ENCODE measurements at places on chromosomes 1 and 21.

- no peak for ATAC-seq
These were observed 200.0 kb downstream of the SLC45A1 start for GRCh38 chr1:8517661-8518489.

DNA sequence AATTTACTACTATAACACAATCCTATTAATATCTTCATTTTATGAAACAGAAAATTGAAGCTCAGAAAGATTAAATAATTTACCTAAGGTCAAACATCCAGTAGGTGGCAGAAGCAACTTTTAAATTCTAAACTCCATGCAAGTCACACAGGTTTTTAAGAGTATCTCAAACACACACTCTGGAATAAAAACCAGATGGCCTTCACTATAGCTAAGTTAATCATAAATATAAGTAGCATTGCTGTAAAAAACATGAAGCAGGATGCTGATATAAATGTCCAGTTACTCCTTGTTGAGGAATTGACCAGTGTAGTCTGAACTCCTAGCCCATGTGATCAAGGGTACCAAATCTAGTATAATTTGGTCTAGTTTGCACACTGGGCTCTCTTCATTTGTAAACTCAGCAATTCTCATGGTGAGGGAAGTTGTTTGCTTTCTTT is 9.4 kb upstream of the FMO3 start:
- ATAC-seq: peak; percentile 36

DNA sequence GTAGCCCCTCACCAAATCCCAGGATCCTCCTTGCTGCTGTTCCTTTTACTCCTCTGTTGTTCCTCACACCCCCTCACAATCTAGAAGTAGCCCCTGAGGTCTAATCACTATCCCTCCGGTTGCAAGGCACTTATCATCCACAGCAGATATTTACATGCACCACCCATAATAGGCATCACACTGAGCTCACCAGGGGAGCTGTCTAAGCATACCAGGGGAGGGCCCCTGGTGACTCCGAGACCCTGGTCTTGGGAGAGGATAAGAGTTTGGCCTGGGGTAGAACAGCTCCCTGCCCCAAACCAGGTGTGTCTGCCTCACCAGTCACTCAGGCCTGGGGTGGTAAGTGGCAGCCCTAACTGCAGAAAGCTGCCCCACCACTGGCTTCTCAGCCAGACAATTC is 37.3 kb upstream of the ZC3H12A start:
- ATAC-seq: no peak

GRCh38 chr1:47547753-47548573 is 110.1 kb downstream of the FOXD2 start:
- no peak for ATAC-seq

GRCh38 chr1:14183329-14183728 is 415.2 kb upstream of the KAZN start:
- ATAC-seq: no peak

DNA sequence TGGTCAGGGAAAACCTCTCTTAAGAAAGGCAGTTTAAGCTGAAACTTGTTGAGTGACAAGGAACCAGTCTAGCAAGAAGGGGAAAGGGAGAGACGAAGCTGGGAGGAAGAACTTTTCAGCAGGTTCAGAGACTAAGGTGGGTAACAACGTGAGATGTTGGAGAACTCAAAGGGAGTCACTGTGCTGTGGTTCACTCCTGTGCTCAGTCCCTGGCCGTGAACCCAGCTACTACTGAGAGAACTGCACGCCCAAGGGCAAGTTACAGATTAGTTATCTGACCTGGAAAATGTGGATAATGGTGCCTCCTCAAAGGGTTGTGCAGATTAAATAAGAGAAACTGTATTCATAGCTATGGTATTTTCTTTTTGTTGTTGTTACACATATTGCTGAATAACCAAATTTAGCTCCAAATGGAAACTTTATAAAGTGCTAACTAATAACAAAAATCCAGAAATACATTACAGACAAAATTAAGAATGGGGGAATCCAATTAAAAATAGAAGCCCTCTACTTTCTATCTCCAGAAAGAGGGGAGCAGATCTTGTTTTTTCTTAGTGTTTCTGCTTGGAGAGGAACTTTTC is 2.9 kb downstream of the ZBTB40 start:
- ATAC-seq: no peak

DNA sequence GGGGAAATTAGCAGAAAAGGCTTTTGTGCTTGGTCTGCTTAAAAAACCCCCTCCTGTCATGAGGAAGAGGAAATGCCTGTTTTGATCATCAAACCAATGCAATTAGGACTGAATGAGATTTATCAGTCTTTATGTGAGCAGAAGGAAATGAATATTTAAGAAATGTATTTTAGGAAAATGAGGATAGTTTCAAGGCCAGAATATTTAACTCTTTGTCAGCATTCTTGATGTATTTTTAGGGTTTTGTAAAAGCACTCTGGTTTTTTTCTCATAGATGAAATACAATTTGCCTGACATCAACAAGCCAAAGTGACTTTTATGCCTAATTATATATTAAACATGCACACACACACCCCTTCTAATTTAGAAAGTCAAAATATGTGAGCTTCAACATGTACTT is 213.8 kb downstream of the GRIK1 start:
- ATAC-seq: no peak

DNA sequence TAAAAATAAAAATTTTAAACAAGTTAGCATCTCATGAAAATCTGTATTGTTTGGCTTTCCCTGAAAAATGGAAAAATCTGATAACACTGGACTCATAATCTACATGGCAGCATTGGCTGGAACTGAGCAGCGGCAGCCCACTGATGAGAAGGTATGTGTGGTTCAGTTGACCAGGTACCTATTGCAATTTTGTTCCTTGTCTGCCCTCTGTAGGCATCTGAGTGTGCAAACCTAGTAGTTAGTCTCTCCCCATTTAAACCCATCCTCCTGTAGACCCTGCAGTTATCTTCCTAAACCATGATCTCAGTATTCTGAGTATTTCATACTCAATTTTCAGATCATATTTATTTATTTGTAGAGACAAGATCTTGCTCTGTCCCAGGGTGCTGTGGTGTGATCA is 59.4 kb upstream of the SERBP1 start:
- ATAC-seq: peak; percentile 34

GRCh38 chr1:55594701-55595100 is 379.5 kb upstream of the USP24 start:
- ATAC-seq: no peak

- no peak for ATAC-seq
These were observed 868.0 kb downstream of the USP25 start for GRCh38 chr21:16597753-16598152.

- no peak for ATAC-seq
These were observed 273.7 kb upstream of the ST6GALNAC5 start for GRCh38 chr1:76593618-76594017.

DNA sequence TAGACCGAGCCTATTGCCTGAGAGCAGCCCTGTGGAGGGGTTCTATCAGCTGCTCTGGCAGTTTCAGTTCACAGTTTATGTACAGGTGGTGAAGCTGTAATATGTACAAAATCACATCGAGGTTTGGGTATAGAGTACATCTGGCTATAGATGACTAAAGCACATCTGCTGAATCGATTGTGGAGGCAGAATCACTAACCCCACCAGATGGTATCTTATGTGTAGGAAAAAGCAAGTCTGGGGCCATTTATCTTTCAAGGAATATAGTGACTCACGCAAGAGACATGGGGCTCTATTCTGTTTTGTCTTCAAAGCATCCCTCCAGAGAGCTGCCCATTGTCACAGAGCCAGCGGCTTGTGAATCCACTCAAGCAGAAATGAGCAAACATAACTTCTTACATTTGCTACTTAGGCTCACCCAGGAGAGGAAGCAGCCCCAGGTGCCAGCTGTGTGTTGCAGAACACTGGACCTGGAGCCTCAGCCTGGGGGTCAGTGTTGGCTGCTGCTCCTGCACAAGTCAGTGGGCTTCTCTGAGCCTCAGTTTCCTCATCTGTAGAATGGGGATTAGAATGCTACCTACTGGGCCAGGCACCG is 21.3 kb downstream of the MIIP start:
- no peak for ATAC-seq

- ATAC-seq: peak; percentile 18
These were observed 52.7 kb upstream of the SLC25A33 start for GRCh38 chr1:9486466-9487140.

GRCh38 chr1:65066419-65066765 is 81.6 kb upstream of the AK4 start:
- no peak for ATAC-seq

DNA sequence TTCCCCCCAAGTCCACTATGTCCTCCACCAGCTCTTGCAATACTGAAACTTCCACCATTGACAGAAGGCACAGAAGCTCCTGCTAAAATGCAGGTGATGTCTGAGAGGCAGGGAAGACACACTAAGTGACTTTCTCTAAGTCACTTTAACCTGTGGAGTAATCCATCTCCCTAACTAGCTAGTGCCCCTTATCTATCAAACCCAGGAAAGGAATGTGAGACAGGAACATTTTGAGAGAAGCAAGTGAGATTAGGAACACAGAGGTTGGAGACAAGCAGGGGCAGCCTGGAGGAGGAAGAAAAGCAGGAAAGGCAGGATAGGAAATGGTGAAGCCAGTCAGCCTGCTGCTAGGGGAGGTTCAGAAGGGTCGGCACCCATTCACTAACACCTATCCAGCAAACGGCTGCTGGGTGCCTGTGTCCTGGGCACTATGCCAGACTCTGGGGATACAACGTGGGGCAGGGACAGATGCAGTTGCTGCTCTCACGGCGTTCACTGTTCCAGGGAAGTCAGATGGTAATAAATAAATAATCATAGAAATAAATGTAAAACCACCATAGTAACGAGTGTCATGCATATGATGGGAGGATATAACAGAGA is 7.0 kb downstream of the GPA33 start:
- no peak for ATAC-seq

DNA sequence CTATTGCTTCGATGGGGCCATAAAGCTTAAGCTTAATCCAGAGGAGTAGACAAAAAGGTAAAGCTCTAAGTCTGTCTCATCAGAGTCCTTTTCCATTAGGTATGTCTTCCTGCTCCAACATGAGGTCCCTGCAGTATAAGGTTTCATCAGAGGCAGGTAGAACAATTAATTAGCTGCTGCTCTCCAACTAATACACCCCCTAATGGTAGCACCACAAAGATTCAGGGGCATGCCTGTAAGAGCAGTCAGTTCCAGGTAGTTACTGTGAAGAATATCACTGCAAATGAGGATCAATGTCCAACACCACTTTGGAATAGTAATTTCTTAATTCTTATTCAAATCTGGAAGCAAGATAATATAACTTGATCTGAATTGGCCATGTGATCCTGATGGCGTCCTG is 160.3 kb upstream of the ESRRG start:
- no peak for ATAC-seq

GRCh38 chr1:233707880-233708815 is 94.2 kb downstream of the KCNK1 start:
- ATAC-seq: no peak

- ATAC-seq: no peak
These were observed 532 bp upstream of the MANEAL start for GRCh38 chr1:37792943-37793686.

Data from gastroesophageal sphincter (tissue), 4 donors.